ENCODE measurements at places on chromosomes 5 and 9.

DNA sequence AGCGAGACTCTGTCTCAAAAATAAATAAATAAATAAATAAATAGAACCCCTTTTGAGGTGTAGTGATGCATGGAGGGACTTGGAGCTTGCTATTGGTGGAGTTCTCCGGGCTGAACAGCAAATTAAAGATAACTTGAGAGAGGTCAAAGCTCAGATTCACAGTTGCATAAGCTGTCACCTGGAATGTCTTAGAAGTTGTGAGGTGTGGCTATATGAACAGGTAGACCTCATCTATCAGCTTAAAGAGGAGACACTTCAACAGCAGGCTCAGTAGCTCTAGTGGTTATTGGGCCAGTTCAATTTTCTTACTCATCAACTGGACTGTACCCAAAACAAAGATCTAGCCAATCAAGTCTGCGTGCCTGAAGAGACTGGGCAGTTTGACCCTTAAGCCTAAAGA is 11.7 kb upstream of the STING1 start:
- DNase-seq: no peak

- DNase-seq: no peak
Observed at GRCh38 chr9:84620338-84620737, 49.2 kb upstream of the NTRK2 start.

DNA sequence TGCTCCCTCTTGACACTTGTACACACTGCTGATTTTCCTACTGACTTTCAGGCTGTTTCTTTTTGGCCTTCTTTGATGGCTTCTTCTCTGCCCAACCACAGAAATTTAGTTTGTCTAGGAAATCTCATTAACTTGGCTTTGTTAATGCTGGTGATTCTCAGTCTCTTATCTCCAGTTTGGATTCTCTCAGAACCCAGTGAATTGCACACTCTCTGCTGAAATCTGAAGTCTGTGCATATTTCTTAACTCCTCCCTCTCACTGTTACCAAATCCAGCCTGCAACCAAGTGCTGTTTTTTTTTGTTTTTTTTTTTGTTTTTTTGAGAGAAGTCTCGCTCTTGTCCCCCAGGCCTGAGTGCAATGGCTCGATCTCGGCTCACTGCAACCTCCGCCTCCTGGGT is 117.2 kb downstream of the CDC42SE2 start:
- no peak for DNase-seq

GRCh38 chr9:104958751-104959150 is 30.8 kb upstream of the ABCA1 start:
- no peak for DNase-seq

DNA sequence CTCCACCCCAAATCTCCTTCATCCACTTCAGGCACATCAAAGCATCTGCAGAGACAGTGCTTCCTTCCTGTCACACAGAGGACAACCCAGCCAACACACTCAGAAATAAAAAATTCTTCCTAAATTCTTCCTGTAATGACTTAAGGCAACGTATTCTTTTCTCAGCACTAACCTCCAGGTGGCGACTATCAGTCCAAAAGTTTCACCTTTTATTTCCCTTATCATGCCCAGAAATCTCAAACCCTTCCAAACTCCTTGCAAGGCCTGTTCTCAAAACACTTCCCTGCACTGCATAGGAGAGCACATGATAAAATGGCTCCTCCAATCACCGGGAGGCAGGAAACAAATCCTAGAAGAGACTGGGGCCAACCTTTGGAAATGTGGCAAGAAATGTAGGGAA is 35.1 kb downstream of the SLIT3 start:
- no peak for DNase-seq

DNA sequence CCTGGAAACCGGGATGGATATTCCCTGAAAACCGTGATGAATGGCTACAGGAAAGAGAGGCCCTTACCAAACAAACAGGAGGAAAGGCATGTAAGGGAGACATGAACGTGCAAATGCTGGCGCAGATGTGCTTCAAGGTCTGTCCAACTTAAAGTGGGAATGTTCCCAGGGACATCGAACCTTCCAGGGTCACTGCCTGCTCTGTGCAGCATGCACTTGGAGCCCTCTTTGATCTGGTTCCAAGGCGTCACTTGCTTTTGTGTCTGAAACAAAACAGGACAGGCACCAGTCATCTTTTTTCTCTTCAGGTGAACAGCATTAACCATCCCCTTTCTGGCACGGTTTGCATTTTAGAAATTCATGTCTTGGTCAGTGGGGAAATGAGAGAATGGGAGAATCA is 479.4 kb downstream of the RASEF start:
- no peak for DNase-seq

DNA sequence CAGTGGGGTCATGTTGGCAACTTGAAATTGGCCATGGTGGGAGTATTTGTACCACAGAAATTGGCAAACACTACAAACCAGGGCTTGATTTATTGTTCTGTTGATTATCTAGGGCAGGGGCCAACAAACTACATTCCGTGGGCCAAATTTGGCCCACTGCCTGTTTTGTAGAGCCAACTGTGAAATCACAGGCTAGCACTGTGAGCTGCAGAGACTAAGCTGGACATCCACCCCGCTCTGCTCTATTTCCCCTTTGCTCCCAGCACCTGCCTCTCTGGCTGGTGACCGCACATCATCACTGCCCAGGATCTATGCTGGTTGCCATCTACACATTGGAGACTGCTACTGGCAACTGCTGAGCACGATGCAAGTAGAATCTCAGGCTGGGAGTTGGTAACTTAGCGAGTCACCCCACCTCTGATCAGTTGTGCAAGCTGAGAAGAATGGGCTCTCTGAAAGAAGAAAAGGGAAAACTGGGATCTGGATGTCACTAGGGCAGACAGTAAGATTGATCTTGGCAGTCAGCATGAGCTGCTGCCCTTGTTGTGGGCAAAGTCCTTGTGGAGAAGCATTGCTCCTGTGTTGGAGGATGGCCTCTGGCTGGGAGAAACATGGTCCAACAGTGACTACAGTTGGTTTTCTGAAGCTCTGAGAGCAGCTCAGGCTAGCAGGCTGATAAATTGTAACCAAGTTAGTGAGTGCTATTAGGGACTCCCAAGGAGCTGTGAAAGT is 144.7 kb upstream of the RAD23B start:
- no peak for DNase-seq

DNA sequence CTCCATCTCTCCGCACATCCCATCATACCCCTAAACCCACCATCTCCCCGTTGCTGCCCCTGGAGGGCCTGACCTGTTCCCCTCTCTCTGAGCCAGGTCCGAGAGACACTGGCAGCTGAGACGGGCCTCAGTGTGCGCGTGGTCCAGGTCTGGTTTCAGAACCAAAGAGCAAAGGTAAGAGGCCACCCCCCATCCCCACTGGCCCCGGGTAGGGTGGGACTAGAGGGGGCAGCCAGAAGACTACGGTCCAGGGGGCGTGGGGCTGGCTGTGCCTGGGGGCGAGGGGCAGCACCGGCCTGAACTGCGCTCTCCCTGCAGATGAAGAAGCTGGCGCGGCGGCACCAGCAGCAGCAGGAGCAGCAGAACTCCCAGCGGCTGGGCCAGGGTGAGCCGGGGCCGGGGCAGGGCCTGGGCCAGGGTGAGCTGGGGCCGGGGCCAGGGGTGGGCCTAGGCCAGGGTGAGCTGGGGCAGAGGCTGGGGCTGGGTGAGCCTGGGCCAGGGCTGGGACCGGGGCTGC is 79.8 kb downstream of the LMX1B start:
- DNase-seq: no peak

- DNase-seq: no peak
Observed at GRCh38 chr9:110538647-110539041, 40.9 kb downstream of the SVEP1 start.

GRCh38 chr5:176541338-176542134 is 4.3 kb upstream of the RNF44 start:
- peak; percentile 86 for DNase-seq

GRCh38 chr9:110124439-110124838 is 83.5 kb downstream of the C9orf152 start:
- no peak for DNase-seq

DNA sequence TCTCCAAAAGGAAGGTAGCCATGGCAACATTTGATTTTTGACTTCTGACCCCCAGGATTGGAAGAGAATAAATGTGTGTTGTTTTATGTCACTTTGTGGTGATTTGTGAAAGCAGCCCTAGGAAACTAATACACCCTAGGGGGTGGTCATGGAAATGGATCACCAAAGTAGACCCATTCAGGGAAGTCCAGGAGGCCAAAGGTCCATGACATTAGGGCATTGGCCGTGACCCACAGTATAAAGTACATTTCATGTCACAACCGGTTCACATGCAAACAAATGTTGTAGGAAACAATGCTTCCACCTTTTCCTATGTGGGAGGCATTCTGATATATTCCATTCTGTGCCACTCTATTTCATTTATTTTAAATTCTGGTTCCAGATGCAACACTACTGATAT is 128.4 kb downstream of the ADAMTS12 start:
- DNase-seq: no peak

GRCh38 chr5:137497396-137498290 is 1.5 kb downstream of the SPOCK1 start:
- DNase-seq: no peak

DNA sequence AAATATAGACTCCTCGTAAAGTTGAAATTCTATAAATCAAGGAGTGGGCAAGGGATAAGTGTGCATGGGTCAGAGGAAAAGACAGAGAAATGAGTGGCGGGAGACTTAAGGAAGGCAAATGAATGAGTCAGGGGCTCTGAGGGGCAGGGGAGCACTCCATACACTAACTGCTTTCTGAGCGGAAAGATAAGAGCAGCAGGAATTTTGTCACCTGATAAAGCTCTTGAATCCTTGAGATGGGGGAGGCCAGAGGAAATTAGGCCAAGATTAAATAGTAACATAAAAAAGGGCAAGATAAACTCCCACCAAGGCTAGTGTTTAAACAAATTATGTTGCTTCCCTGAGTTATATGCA is 191.0 kb upstream of the S1PR3 start:
- no peak for DNase-seq

DNA sequence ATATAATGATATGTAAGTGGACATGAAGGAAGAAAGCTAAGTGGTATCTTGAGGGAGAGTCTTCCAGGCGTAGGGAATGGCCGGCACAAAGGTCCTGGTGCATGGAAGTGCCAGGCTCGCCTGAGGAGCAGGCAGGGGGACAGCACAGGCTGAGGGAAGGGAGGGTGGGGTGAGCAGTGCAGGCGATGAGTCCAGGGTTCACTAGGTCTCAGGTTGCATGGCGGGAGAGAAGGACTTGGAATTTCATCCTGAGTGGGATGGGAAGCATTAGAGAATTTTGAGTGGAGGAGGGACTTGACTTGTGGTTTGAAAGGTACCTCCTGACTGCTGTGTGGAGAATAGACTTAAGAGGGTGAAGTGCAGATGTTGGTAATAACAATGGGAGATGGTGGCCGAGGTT is 268.9 kb downstream of the ARHGEF28 start:
- no peak for DNase-seq
